ENCODE measurements at places on chromosomes 2 and 18.

DNA sequence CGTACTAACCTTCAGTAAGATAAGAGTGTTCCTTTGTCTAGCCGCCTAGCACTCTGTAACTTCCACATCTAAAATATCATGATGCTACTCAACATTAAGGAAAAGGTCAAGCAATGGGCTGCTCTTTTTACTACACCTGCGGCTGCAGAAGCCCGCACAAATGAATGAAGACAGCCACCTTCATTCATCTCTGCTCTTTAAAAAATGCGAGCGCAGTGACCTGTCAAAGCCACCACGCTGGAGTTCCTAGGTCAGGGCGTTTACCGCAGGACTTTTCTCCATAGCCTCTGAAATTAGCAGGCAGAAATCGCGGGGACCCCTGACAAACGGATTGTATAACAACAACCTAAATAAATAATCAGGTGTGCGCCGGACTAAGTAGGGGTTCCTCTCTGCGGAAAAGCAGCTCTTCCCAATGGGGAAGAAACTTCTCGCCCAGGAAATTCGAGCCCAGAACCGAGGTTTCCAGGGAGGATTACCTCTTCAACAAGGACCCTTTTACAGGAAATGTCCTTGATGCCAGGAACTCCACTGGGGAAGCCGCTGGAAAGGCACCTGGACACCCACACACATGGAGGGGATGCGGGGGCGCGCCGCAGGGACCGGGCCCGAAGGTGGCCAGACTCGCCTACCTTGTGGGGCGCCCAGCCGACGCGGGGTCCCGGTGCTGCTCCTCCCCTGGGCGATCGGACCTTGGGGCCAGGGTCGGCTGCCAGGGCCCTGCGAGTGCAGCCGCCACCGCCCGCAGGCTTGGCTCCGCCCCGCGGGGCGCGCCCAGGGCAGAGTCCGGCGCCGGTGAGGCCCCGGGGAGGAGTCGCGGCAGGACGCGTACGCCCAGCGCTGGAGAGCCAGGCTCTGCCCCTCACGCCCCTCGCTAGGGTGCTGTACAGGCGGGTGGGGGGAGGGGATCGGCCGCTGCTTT is at the start of gene CCDC68:
Gene CCDC68, minus strand, starts transcription at position 758 of the 922 bp plus-strand sequence. CDS start 16,670 bp downstream, outside the sequence.
- no peak for DNase-seq

DNA sequence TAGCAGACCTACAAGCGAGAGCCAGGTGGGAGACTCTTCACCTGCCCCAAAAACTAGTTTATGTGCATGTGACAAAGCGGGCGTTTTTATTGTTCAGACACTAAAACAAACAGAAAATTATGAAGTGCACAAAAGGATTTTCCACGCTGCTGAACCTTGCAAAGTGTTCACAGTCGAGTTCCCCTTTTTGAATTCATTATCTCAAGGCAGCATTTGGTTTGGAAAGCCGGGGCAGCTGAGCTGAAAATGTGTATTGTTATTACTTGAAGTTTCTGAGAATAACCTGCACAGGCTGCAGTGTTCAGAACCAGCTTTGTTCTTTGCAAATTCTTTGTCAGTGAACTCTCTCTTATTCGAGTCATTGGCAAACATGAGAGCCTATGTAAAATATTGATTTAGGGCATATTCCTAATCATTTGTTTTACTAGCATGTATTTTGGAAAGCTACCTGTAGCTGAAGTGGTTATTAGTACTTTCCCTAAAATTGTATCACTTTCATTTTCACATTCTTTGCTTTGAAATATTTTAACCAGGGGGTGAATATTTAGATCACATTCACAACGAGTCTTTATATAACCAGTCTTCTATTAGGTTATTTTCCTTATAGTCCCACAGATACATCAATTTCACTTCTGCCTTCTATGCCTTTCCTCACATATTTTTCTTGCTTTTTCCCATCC is 59.5 kb downstream of the LRRTM1 start:
- DNase-seq, result no peak

DNA sequence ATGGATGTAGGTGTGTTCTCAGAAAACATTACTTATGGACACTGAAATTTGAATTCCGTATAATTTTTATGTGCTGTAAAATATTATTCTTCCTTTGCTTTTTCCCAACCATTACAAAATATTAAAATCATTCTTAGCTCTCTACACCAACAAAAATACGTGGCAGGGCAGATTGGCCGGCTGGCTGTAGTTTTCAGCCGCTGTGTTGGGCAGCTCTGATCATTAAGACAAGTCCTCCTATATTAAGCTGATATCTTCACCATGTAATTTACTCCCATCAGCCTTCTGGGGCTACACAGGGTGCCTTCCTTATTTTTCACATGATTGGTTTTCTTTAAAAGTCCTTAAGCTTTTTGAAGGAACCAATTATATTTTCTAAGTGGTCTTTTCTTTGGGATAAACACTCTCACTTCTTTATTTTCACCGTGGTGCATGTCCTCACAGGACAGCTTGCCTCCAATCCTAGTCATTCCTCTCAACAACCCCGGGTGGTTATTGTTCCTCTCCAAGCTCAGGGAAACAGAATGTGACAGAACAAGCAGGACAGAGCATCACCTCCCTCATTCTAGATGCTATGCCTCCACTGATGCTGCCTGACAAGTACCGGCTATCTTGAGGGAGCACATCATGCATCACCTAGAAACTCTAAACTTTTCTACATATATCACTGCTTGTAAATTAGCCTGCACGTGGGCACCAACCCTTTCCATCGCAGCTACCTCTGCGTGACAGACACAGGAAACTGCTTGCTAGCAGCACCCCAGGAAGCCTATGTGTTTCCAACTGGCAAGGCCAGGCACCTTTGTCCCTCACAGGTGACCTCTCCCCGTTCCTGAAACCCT is 362.3 kb downstream of the MYCN start:
- DNase-seq, result no peak

GRCh38 chr2:59584958-59585357 is 968.5 kb downstream of the BCL11A start:
- DNase-seq, result peak; percentile 1

- no peak for DNase-seq
Measured at GRCh38 chr18:63290166-63290820, 29.3 kb downstream of the BCL2 start.

DNA sequence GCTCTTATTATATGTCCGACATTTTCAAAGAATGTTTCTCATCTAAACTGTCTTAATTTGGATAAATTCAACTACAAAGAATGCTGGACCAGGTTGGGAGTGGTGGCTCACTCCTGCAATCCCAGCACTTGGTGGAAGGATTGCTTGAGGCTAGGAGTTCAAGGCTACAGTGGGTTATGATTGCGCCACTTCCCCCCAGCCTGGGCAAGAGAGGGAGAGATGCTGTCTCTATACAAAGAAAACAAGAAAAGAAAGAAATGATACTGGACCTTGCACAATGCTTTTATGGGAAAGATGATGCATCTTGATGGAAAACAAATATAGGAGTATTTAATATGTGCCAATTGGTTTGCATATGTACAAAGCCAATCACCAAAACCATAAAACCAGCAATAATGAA is 296.7 kb downstream of the LPIN1 start:
- no peak for DNase-seq

DNA sequence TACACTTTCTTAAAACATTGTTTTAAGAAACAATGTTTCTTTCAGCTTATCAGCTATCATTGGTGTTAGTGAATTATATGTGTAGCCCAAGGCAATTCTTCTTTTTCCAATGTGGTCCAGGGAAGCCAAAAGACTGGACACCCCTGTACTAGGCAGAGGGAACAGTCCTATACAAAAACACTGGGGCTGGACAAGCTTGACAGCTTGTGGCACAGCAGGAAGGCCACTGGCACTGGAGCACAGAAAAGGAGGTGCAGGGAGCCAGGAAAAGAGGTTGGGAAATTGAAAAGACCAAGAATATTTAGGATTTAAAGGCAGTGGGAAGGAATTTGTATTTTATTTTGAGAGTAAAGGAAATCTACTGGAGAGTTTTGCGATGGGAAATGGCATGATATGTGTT is 47.7 kb downstream of the SRD5A2 start:
- no peak for DNase-seq

DNA sequence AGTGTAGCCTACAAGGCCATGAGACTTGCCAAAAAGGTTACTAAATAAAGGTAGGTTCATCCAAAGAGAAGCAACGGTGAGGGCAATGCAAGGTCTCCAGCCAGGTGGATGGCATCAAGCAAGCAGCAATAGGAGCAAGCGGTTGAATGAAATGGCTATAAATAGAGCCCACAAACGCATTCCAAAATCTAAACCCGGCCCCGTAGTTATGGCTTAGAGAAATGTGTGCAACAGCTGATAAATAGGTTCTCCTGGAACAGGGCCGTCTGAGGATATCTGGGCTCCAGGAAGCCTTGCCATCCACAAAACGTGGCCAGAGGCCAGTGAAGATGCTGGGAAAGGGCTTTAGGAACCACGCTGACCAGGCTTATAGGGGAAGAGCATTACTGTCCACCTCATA is 146.1 kb upstream of the PID1 start:
- no peak for DNase-seq

- DNase-seq, result no peak
Measured at GRCh38 chr2:179543361-179543901, 278.8 kb upstream of the SESTD1 start.

DNA sequence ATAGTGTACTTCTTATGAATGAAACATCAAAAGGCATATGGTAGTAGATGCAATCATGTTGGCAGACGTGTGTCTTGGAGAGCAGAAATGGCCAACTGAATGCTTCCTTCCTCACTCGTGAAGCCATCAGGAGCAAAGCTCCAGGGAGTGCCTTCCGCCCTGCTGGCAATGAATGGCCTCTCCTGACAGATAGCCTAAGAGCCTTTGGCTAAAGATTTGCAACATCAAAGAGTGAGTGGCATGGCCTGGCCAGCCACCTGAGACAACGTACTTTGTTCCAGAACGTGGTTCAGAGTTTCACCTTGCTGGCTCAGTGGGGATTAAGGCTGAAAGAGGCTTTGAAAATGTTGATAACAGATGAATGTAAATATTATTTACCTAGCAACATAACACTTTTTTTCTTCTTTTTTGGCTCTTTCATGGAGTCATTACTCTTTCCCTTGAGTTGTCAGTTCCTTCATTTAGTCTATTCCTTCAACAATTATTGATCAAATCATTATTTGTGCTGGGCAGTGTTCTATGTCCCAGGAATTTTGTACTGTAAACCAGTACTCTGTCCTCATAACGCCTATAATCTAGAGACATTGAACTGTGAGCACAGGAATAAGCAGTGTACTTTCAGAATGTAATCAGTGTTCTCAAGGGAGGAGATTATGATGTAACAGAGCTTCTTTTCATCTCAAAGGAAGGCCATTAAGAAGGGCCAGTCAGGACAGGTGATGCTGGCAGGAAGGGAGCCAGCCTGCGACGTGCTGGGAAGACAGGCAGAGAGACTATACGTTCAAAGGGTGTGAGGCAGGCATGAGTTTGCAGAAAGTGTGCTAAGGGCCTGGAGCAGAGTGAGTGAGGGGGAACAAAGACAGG is 59.4 kb upstream of the SH3RF3 start:
- no peak for DNase-seq

DNA sequence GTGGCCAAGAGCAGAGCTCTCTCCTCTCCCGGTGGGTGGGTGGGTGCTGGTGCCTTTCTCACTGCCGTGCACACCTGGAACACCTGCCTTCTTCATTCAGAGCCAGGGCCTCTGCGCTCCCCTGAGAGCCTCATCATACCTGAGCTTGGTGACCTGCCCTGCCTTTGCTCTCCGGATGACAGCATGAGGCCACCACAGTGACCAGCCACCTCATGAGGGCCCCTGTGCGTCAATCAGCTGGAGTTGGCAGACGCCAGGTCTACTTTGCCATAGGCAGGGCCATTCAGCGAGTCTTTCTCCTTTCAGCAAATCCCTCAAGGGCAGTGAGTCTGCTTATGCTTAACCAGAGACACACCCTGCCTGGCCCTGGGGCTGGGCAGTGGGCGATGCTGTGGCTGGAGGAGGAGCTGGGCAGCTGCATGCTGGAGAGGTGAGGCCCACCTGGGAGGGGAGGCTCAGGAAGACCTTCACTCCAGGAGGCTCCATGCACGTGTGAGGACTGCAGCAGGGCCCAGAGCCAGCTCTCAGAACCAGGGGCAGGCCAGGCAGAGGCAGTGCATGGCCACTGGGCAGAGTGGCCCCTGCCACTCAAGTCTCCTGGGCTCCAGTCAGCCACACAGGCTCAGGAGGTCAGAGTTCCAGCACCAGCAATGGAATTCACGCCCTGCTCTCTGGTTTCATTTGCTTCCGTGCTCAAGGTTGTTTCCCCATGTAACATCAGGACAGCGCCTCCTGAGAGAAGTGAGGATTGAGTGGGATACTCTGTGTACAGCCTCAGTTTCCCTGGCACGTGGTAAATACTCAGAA is 417.5 kb upstream of the MYT1L start:
- DNase-seq, result no peak

GRCh38 chr2:179141206-179141605 is 91.3 kb upstream of the CCDC141 start:
- no peak for DNase-seq

DNA sequence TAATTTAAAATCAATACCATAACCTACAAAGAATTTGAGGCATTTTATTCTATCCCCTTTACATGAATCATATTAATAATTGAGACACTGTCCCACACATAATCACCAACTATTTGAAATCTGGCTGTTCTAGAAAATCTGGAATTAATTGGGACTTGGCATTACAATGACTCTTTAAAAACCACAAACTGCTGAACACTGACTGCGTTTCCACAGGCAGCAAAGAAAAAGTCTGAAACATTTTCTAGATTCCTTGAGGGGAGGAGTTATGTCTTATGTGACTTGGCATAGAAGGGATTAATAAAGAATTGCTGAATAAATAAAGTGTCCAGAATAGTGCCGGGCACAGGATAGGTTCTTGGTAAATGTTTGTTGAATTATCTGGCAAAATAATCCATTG is 61.4 kb downstream of the GPR39 start:
- no peak for DNase-seq

- DNase-seq, result no peak
Measured at GRCh38 chr18:48676346-48676745, 137.5 kb downstream of the CTIF start.

DNA sequence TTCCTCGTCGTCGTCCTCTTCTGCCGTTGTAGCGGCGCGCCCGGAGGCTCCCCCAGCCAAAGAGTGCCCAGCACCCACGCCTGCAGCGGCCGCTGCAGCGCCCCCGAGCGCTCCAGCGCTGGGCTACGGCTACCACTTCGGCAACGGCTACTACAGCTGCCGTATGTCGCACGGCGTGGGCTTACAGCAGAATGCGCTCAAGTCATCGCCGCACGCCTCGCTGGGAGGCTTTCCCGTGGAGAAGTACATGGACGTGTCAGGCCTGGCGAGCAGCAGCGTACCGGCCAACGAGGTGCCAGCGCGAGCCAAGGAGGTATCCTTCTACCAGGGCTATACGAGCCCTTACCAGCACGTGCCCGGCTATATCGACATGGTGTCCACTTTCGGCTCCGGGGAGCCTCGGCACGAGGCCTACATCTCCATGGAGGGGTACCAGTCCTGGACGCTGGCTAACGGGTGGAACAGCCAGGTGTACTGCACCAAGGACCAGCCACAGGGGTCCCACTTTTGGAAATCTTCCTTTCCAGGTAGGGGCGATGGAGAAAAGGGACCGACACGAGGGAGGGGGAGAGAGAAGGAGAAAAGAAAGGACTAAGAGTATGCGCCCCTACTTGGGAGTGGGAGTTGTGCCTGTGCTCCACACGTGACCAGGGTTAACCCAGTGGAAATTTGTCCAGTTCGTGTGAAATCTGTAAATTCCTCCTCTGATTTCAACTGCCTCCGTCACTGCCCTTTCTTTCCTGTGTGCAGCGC is 800 bp downstream of the HOXD13 start:
- no peak for DNase-seq
